Astrocyte of the spinal cord (primary cell): ENCODE measurements at places on chromosomes 1 and 21.

DNA sequence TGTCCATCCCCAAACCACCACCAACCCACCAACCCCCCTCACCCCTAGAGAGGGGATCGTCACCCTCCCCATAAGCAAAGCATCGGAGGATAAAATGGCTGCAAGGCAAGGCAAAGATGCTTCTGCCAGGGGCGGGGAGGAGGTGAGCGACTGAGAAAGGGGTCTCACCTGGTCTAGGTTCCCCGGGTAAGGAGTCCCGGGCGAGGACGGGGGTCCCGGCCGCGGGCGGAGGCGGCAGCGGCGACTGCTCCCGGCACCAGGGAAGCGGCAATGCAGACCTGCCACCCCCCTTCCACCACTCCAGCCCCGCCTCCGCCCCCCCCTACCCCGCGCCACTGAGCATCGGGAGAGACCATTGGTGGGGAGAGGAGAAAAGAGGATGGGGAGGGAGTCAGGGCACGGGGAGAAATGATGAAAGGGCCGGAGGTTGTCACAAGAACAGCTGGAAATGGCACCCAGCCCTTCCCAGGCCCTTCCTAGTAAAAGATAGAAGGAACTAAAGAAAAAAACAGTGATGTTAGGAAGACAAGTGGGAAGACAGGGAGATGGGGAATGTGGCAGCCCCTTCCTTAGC, at the start of gene SV2A:
TSS of gene SV2A (minus strand) at position 274 of the 574 bp plus-strand sequence. CDS start 4,004 bp downstream, outside the sequence.
- peak; percentile 61 for DNase-seq

DNA sequence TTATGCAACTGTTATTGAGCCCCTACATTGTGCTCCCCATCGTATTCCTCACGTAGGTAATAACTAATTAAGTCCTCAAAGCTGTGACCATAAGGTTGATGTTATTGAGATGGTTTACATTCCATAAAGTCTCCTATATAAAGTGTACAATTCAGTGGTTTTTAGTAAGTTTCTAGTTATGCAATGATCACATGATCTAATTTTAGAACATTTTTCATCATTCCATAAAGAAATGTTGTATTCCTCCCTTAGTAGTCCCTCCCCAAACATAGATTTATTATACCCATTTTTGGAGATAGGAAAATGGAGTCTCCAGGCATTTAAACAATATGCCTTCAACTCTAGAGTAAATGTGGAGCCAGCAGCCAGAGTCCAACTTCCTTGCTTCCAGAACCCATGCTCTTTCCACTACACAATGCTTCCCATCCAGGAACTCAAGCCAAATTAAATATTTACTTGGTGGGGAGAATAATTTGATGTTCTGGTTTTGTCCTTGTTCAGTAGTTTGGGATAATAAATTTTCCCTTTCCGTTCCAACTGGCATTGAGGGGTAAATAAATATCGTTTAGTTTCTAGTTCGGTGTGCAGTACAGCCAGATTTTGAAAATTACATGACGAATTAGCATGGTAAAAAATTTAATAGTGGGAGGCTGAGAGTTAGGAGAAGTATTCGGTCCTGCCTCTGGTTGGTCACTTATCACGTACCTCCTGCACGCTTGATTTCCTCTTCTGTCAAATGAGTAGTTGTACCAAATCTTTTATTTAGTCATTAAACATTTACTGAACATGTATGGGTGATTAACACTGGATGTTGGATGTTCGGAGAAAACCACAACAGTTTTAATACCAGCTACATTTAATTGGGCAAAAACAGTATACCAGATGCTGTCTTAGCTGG, 66.3 kb downstream of the CACHD1 start:
- DNase-seq = no peak

GRCh38 chr1:38489844-38490270, 369.7 kb downstream of the RRAGC start:
- DNase-seq = no peak

- no peak for DNase-seq
Measured at GRCh38 chr1:84959294-84959693, 37.6 kb downstream of the MCOLN2 start.

- DNase-seq = no peak
Measured at GRCh38 chr1:41740630-41741239, 178.0 kb downstream of the HIVEP3 start.

GRCh38 chr1:45785583-45785982, 17.8 kb upstream of the MAST2 start:
- DNase-seq = no peak

DNA sequence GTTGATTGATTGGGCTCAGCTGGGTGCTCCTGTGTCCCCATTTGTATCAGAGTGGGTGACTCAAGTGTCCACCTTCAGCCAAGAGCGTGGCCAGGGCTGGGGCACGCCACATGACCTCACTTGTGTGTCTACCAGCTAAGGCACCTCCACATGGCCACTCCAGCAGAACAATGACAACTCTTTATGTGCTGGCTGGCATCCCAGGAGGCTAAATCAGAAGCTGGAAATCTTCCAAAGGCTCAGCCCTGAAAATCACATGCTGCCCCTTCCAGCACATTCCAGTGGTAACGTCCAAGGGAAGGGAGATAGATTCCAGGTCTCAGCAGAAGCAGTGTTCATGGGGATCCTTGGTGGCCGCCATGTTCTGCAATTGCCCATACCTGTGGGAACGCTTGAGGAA, 585.5 kb downstream of the AJAP1 start:
- no peak for DNase-seq

DNA sequence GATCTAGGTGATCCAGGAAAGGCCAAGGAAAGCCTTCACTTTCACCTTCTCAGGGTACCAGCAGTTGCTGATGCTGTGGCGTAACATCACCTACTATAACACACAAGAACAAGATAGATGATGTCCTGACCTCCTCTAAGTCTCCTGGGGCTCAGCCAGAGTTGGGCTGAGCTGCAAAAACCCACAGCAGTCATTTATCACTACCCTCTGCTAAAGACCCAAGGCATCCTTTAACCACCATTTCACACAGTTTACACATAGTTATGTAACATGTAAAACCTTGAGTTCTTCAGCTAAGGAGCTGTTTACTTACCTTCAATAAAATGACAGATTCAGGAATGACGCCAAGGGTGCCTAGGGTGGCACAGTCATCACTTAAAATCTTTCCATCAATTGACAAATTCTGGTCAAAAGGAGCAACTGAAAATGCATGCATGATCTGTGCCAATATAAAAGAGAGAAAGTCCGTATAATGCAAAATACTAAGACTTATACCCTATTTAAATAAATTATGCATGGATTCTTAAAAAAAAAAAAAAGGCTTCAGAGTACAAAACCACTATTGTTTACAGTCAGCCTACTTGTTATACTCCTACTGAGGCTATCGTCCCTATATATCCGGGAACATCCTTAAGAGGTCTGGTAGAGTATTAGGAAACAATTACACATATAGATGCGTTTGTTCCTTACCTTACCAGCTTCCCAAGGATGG, 20.7 kb upstream of the RAP1GAP start:
- no peak for DNase-seq

- no peak for DNase-seq
Measured at GRCh38 chr1:78591971-78592370, 28.3 kb upstream of the IFI44L start.

DNA sequence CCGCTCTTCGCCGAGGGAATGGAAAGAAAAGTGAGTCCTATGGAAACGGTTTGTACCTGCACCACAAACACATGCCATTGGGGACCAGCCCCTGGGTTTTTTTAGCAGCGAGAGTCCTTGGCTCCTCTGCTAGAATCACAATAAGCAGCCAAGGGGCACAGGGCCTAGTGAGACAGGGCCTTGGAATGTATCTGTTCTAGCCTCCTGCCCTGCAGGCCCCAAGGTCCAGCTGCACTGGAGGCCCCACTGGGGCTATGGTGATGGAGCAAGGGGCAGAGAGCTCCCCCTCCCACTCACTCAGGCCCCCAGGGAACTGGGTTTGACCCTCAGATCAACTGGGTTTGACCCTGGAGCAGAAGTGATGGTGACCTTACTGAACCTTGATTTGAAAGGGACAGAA, 14.4 kb downstream of the SHISA4 start:
- no peak for DNase-seq

- no peak for DNase-seq
Measured at GRCh38 chr21:34198231-34199120, 125.1 kb downstream of the MRPS6 start.

DNA sequence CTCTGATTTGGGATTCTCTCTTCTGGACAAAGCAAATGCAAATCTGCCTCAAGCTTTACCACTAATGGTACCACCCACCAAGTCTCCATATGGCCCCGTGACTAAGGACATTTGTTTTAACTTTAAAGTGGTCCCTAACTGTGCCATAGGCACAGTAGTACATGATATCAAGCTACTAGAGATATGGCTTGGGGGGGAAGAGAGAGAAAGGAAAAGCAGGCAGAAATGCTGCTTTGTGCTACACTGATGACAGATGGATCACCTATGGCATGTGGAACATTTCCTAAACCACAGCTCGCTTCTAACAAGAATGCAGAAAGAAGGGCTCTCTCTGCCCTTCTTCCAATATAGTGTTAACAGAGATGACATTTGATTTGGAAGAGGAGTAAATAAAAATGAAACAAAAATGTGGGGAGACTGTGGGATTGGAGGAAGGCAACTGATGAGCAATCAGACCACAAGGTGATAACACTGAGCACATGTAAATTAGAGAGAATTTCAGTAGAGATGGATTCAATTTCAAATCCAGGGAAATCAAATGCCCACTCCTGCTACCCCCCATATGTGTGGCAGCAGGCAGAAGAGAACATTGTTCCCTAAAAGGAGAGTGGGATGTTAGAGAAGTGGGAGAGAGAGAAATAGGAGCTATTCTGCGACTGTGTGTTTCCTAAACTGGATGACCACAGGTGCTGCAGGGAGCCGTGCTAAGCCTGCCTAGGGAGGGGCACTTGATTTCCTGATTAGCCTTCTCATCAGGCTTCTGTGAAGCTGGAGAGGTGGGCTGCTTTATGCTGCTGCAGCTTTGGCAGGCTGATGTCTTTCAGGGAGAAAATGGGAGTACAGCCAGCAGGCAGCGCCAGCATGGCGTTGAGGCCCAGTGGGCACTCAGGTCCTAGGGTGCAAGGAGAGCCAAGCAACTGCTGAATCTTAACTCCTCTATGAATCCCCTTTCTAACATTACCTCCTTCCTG, 75.3 kb downstream of the ZNF648 start:
- DNase-seq = no peak

DNA sequence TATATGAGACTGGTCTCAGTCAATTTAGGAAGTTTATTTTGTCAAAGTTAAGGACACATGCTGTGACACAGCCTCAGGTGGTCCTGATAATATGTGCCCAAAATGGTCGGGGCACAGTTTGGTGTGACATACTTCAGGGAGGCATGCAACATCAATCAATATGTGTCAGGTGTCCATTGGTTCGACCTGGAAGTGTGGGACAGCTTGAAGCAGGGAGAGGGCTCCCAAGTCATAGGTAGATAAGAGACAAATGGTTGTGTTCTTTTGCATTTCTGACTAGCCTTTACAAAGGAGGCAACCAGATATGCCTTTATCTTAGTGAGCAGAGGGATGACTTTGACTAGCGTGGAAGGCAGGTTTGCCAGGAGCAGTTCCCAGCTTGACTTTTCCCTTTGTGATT, 4.5 kb upstream of the ERVH48-1 start:
- DNase-seq = no peak

GRCh38 chr1:226978432-226979114, 38.5 kb downstream of the COQ8A start:
- no peak for DNase-seq

GRCh38 chr1:210684466-210685294, 356.0 kb downstream of the HHAT start:
- no peak for DNase-seq

DNA sequence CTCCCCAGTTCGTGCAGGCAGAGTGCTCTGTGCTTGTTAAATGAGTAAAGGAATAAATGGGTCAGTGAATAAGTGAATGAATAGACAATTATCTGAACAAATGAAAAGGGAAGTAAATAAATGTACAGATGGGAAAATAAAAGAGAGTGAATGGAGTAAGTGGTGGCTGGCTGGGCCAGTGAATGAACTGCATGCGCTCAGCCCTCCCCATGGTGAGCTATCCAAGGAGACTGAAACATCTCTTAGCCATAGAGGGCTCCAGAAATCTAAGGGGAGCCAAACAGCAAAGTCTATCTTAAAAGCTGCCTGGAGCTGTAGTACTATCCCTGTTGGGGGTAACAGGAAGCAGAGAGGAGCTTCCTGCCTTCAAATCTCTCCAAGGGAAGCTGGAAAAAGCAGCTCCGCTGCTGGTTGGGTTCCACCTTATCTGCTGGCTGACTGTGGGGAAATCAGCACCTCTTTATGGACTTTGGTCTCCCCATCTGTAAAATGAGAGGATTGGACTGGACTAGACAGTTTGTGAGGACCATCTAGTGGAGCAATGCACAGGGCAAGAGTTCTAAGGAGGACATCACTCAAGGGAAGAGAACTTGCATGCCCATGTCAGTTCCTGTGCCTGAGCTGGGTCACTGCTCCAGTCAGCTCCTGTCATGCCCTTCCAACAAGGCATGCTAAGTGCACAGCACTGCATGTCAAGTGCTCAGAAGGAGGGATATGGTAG, 77.9 kb downstream of the TRABD2B start:
- no peak for DNase-seq

DNA sequence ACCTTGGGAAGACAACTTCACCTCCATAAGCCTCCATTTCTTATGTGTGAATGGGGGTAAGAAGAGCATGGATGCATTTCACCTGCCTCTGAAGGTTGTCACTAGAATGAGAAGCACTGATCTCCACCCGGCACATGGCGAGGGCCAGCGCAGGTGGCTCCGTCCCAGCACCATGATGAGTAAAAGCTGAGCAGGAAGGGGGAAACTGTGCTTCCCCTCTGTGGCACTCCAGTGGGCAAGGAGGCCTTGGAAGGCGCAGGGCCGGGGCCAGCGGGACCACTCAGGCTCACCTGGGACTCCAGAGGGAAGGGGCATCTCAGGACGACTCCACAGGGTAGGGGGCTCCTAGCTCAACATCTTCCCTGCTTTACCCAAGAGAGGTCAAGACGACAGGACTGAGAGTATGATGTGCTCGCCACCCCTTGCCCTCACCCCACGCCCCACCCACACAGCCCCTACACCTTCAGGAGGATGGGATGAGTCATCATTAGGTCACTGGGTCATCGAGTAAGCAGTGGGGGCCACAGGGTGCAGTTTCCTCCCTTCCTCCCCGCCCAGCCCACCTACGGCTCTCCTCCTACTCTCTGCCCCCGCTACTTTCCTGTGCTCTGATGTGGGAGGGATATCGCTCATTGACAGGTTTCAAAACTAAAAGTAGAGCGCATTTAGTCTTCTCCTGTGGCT, 112.1 kb downstream of the HIVEP3 start:
- no peak for DNase-seq

DNA sequence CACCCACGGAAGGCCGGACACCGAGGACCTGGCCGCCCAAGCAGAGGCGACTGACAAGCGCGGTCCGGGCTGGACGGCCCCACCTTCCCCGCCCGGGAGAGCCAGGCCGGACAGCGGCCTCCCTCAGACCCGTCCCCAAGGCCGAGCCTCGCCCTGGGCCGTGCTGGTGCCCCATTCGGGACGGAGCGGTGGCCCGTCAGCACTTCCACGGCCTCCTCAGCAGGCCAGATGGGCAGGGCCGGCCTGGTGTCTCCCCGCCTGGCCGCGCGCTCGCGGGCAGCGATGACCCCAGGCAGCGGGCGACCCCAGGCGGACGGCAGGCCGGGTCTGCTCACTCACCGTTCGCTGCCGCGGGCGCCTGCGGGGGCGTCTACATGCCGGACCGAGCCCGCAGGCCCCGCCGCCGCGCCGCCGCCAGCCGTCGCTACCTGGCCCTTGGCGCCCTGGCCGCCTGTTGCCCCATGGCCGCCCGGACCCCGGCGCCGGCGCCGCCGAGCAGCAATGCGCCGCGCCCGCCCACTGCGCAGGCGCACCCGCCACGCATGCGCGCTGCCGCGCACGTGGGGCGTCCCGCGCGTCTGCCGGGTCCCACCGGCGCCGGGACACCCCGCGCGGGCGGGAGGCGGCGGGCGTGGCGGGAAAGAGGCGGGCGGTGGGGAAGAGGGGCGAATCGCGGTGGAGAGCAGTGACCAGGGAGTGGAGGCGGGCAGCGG, at the start of gene NADK:
TSS of gene NADK (minus strand) at position 521 of the 713 bp plus-strand sequence. CDS start 13,064 bp downstream, outside the sequence.
- DNase-seq = no peak
